CD4-positive, alpha-beta T cell treated with Interleukin-17A for 4 hours (primary cell): ENCODE measurements at places on chromosomes 5 and 9.

- DNase-seq = no peak
Measured at GRCh38 chr9:99750526-99750925, 71.2 kb upstream of the NR4A3 start.

DNA sequence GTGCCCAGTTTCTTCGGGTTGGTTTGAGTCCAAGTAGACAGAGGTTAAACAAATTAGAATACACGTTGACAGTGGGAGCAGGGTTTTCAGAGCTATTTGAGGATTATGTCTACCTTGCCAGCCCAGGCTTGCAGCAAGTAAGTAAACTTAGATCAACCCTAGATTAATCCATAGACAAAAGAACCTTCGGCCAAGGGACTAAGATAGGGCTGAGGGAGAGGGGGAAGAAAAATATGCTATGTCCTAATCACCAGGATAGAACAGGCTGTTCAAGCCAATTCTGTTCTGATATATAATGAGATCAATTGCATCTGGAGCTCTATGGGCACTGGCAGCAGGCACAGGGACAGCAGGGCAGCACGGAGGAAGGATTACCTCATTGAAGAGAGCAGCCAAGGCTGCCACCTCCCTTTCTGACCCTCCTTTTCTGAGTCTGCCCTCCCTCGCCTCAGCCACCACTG is 377.7 kb downstream of the PIK3R1 start:
- DNase-seq = no peak

GRCh38 chr9:136245219-136246150 is at the start of gene QSOX2:
TSS of gene QSOX2 (minus strand) at chr9:136245812. CDS start at chr9:136245803, 9 bp downstream.
- DNase-seq = peak; percentile 88

- no peak for DNase-seq
Measured at GRCh38 chr9:104783588-104783987, 19.7 kb downstream of the NIPSNAP3B start.

- no peak for DNase-seq
Measured at GRCh38 chr5:154506049-154506715, 28.2 kb upstream of the HAND1 start.

DNA sequence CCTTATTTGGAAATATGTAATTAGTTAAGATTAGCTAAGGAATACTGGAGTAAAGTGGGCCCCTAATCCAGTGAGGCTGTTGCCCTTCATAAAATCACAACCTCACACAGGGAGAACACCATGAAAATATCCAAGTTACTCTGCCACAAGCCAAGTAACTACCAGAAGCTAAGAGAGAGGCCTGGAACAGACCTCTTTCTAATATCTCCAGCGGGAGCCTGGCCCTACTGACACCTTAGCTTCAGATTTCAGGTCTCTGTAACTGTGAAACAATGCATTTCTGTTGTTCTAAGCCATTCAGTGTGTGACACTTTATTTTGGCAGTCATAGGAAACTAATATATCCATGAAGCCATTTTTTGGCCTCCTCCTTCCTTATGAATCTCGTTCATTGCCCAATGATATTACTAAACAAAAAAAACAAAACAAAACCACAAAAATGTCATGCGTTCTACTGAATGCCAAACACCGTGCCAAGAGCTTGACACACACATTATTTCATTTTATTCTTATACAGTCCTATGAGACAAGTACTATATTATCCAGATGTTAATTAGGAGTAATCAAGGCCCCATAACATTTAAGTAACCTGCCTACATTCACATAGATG is 699.0 kb downstream of the MAT2B start:
- DNase-seq = no peak

DNA sequence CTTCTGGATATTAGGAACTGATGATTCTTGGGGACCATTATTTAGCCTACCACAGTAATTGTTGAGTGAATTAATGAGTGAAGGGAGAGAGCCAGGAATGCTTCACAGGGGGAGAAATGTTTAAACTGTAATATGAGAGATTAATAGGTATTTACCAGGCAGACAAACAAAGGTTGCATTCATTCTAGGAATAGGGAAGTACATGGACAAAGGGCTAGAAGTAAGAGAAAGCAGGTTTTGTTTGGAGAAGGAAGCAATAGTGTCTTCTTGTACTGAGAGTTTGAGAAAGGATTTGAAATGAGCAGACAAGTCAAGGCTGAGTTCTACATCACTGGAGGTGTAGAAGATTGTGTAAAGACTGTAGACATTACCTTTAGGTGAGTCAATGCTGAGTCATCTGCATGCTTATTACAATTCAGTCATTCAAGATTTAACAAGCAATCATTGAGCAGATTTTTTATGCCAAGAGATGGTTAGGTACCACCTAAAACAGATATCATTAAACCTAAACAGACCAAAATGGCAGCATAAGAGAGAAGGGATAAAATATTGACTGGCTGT is 8.0 kb downstream of the TAF1L start:
- no peak for DNase-seq
